ENCODE measurements at places on chromosomes 7 and 10.

- no peak for DNase-seq
Measured at GRCh38 chr10:27470885-27471284, 33.2 kb upstream of the RAB18 start.

DNA sequence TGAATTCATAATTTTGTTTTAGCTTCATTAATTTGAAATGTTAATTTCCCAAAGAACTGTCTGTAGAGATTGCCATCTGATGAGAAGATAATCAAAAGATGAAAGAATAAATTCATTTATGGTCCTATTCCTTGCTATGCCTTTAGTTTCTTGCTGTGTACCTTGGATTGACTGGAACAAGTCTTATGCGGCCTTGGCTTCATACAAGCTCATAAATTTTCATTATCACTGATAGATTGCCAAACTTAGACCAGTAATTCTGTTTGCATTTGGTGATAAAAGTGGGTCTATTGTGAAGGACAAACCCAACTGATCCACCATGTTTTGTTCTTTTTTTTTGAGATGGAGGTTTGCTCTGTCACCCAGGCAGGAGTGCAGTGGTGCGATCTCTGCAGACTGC is 48.2 kb downstream of the ARID5B start:
- DNase-seq: no peak

DNA sequence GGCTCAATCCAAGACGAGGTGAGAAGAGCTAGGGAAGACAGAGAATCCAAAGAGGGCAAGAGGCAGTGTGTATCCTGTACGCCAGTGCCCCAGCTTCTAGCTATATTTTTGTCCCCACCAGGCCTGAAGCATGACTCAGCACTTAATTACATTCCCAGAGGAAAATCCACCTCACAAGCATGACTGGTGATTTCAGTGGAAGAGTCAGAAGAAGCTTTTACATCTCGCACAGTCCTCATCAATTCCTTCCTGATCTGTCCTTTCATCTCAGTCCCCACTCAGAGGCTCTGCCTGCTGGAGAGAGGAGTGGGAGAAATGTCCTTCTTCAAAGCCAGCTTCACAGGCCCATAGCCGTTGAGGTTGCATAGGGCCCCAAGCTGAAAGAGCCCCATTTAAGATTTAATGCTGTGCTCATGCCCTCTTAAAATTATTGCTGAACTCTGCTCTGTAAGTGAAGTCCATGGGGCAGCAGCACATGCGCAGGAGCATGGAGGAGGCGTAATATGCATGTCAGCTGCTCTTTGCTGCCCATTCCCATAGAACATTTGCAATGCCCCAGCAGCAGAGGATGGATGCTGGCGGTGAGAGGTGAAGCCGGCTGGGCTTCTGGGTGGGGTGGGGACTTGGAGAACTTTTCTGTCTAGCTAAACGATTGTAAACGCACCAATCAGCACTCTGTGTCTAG is 39.0 kb upstream of the AOAH start:
- no peak for DNase-seq

DNA sequence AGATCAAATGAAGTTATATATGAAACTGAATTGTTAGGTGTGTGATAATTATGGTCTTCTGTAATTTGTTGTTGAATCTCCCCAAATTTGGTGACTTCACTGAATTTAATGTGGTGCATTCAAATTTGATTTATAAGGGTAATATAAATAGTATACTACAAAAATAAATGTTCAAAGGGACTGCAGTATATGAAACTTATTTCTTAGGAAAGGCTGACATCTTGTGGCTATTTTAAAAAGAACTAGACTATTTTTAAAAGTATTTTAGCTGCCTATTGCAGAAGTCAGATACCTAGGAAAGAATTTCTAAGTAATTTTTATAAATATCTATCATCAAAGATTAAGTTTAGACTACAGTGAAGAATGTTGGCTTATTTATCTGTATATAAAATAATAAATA is 36.6 kb downstream of the ATRNL1 start:
- no peak for DNase-seq

DNA sequence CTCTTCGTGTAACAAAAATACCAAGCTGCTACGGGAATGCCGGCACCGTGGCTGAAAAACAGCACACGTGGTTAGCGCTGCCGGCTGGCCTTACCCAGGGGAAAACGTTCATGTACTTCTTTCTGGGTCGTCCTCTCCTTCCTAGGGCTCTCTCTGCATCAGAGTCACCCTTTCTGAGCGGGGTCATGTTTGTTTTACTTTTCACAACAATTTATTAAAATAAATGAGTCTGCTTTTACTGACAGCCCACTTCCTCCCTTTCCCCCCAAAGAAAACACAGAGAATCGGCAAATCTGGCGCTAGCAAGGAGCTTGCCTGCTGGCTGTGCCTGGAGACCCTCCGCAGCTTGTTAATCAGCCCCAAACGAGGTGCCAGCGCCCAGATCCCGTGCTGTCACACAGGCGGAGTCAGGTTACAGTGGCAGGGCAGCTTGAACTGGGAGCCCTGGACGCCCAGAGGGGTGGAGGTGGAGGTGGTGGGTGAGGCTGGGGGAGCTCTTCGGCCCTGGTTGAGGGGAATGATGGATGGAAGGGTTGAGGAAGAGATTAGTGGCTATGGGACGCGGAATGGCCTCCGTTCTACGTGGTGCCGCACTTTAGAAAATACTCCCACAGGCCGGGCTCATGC is 162.2 kb upstream of the TNS3 start:
- DNase-seq: no peak

DNA sequence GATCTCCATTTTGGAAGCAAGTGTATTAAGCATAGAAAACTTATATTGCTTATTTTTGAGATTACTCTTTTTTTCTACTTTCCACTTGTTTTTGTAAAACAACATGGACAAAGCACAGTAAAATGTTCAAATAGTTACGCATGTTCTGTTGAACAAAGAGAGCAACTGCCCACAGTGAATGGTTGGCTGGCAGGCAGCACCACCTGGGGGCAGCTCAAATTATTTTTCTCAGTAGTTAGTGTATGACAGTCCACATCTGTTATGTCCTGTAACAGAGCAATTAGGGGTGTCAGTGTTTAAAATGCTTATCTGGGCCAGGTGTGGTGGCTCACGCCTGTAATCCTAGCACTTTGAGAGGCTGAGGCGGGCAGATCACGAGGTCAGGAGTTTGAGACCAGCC is 46.1 kb upstream of the CACUL1 start:
- DNase-seq: no peak

DNA sequence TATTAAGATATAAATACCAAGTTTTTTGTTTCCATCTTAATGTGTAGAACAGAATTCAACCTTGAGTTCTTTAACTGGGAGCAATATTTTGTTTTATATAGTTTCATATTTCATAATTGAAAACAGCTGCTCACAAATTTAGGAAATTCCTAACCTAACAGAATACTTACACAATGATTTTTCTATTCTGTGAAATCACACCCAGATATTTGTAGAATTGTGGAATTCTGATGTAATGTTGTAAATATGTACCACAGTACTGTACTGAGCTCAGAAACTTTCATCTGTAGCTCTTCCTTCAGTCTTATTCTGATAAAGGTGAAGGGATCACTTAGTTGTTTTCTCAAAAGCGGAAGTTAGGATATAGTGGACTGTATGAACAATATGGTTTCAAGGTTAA is 143.4 kb upstream of the GLI3 start:
- no peak for DNase-seq

DNA sequence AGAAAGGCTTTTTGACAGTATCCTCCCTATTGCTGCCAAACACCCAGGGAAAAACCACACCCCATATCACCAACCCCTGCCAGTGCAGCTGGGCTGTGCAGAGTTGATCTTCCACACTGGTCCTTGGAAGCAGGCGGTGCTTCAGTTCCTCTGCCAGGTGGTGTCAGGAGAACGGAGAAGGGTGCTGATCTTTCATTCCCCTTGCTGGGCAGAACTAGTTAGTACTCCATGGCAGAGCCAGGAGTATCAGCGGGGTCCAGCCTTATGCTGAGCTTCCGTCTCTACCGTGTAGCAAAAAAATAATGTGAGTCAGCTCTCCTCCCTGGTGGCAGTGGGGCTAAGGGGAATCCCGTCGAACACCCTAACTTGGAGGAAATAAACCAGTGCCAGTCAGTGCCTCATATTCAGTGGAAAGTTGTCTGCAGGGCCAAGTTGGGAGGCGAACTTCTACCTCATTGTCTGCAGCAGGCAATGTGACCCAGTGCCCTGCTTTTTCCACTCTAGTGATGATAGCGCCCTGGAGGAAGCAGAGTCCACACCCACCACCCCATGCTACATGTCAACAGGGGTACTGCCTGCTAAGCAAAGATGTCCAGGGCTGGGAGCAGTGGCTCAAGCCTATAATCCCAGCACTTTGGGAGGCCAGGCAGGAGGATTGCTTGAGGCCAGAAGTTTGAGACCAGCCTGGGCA is 175.4 kb downstream of the AUTS2 start:
- DNase-seq: no peak

- DNase-seq: no peak
Measured at GRCh38 chr7:114688443-114689055, 233.3 kb upstream of the MDFIC start.

DNA sequence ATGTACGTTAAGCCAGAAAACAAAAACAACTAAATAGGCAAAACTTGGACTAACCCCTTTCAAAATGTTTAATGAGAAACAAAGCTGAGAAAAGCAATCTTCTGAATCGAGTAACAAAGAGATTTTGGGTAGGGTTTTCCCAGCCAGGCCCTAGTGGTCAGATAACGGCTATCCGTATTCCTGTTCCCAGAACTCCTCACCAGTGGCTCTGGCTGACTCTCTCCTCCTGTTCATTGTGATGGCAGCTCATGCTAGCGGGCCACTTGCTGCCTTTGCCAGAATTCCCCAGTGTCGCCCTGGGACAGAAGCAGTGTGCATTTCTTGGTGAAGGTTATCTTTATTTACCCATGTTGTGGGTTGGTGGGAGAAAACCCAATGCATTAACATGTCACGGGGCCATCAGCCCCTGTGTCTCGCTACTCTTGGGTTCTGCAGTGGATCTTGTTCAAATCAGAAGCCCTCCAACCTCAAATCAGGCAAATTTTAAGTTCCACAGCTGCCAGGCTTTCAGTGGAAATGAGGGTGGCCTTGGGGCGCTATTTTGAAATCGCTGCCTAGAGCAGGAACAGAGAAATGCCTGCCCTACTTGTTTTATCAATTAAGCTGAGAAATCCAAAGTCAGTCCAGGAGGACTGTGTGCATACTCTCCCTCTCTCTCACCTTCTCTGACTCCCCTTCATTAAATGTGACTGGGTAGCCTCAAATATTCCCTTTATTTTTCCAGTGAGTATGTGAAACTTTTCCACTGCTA is 164.5 kb upstream of the NPVF start:
- DNase-seq: no peak

GRCh38 chr10:124449170-124450011 is 444 bp downstream of the NKX1-2 start:
- DNase-seq: no peak

GRCh38 chr7:103381280-103382031 is 34.0 kb downstream of the PSMC2 start:
- DNase-seq: no peak

DNA sequence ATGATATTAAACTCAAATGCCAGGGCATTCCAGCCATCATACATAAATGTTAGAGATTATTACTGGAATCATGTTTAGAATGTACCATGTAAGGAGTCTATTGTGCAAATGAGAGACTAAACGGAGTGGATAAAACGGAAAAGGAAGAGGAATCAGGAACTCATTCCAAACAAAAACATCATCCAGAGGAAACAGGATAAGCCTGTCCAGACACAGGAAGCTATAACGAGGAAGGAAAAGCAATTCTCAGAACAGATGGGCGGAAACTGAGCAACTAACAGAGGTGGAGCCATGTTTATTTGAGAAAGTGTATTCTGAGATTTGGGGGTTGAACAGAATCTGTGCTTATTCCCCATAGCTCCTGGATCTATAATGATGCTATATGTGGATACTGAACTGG is 52.3 kb upstream of the TRIM24 start:
- no peak for DNase-seq

GRCh38 chr7:150788474-150789269 is 11.5 kb downstream of the TMEM176B start:
- DNase-seq: no peak

DNA sequence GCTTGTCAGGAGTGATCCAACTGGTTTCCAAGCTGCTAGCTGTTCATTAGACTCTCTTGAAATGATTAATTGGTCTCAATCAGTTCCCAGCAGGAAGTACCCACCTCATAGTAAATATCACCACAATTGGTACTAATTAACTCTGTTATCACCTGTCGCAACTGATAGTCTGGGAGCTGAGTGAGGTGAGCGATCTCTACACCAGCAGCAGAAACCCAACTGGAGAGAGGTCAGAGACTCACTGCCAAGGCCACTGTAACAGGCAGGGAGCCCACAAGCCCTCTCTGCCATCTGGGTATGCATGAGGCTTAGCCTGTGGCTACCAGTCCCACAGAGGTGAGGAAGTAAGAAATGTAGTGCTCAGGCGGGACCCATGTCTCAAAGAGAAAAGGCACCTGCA is 245.5 kb downstream of the DYNC1I1 start:
- no peak for DNase-seq
